Stimulated activated CD8-positive, alpha-beta memory T cell treated with anti-CD3 and anti-CD28 coated beads, Interleukin-4, amount 100 ng/mL, for 4 hours (primary cell): ENCODE measurements at places on chromosomes 2 and 18.
A peak's percentile ranks its signal among the peaks of the same experiment; 100 is the strongest.

DNA sequence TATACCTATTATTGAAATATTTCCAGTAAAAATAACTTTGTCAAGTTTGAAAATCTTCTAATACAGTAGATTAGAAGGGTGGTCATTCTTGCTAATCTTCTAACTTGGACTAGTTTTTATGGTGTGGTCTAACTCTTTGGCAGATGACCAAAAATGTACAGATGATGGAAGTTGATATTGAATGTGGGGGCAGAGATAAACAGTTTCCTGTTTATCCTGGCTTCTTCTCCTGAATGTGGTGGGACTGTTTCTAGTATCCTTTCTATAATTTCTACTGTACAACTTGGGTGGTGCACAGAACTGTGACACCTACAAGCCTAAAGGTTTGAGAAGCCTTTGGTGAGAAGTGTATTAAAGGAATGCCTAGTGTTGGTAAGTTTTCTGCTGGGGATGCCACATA is 178.7 kb downstream of the PDE11A start:
- no peak for DNase-seq

- DNase-seq = no peak
These were observed 9.8 kb upstream of the FZD7 start for GRCh38 chr2:202023904-202024266.

DNA sequence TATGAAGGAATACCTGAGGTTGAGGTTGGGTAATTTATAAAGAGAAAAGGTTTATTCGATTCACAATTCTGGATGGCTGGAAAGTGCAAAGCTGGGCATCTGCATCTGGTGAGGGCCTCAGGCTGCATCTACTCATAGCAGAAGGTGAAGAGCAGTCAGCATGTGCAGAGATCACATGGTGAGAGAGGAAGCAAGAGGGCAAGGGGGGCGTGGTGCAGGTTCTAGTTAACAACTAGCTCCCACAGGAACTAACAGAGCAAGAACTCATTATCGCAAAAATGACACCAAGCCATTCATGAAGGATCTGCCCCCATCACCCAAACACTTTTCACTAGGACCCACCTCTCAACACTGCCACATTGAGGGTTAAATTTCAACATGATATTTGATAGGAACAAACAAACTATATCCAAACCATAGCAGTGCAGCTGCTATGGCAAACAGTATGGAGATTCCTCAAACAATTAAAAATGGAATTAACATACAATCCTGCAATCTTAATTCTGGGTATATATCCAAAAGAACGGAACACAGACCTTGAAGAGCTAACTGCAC is 72.8 kb upstream of the LDLRAD4 start:
- no peak for DNase-seq

GRCh38 chr2:11546072-11546471 is 12.2 kb downstream of the GREB1 start:
- DNase-seq = no peak

DNA sequence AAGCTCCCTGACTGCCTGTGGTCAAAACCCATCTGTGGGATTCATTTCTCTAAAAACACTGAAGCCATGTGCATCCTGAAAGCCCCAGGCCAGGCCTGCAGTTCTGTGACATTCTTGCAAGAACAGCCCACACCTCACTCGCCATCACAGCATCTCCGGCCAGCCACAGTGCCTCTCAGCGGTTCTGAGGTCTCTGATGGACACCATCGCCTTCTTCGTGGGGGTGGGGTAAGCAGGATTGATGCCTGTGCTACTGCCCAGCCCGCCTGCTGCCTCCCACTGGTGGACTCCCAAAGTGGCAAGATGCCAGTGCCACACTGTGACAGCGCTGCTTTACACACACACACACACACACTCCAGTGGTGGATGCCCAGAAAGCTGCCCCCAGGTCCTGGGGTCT is 5.2 kb upstream of the PRLH start:
- no peak for DNase-seq

DNA sequence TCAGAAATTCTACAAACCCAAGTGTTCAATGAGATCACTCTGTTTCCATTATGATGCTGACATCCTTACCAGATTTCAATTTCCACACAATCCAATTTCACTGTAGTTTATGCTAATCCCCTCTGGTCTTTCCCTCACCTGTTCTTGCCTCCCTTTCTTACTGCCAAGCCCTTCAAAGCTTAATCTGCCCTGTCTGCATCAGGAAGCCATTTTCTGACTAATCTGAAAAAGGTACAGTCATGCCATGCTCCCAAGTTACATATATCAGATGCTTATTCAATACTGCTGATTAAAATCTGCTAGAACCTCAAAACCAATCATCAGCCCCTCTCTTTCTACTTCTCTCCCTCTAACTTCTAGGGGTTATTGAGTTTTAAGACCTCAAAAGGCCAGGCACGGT is 8.9 kb downstream of the KRTCAP3 start:
- DNase-seq = no peak

- no peak for DNase-seq
These were observed 485.2 kb upstream of the SALL3 start for GRCh38 chr18:78494204-78495085.

- DNase-seq = no peak
These were observed 40.3 kb downstream of the CRIM1 start for GRCh38 chr2:36395866-36396265.

DNA sequence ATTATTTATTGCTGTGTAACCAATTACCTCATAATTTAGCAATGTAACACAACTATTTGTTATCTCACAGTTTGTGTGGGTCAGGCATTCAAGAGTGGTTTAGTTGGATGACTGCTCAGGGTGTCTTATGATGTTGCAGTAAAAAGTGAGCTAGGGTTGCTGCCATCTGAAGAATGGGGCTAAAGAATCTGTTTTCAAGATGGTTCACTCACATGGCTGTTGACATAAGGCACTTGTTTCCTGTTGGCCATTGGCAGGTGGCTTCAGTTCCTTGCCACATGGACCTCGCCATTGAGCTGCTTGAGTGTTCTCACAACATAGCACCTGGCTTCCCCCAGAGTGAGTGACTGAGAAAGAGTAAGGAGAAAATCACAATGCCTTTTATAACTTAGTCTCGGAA is 123.2 kb downstream of the TMEM17 start:
- DNase-seq = no peak

DNA sequence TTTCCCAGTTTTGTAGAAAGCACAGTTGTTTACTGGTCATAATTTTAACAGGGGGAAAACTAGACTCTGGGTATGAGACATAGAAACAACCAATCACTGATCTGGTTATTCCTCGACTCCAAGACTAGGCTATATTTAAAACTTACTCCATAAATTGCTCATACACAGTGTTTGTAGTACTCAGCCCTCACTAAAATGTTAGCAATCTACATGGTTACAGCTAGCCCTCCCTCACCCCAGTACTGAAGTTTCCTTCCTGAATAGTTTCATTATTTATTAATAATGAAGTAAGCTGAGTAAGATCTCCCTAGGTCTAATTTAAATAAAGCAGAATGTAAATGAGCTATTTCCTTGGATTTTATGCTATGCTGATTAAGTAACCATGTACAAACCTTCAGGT is 275.1 kb downstream of the CDH20 start:
- no peak for DNase-seq

DNA sequence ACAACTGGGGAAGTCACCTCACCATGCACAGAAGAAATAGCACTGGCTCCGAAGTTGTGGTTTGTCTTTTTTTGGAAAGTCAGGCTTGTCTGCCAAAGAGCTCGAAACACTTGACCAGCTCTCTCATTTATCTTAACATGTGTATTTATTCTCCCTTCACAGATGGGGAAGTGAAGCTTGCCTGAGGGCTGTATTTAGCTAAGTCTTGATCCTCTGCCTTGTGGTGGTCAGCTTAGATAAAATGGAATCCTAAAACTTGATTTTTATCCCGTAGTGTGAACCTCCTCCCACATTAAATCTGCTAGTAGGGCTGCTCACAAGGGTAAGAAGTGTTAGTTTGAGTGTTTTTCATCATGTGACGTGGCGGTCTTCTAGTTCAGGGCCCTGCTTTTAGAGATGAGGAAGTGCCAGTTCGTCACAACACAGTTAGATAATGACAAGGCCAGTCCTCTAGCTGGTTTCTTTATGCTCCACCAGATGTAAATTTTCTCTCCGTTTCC is 89.7 kb downstream of the TMEM247 start:
- DNase-seq = no peak

- DNase-seq = peak; percentile 12
These were observed 31.5 kb downstream of the TRABD2A start for GRCh38 chr2:84849271-84849952.

GRCh38 chr18:45449418-45450227 is 165.7 kb upstream of the SLC14A2 start:
- DNase-seq = no peak

GRCh38 chr2:23092831-23093230 is 292.1 kb upstream of the KLHL29 start:
- DNase-seq = no peak

GRCh38 chr2:78979380-78980151 is 45.9 kb upstream of the REG3G start:
- no peak for DNase-seq

DNA sequence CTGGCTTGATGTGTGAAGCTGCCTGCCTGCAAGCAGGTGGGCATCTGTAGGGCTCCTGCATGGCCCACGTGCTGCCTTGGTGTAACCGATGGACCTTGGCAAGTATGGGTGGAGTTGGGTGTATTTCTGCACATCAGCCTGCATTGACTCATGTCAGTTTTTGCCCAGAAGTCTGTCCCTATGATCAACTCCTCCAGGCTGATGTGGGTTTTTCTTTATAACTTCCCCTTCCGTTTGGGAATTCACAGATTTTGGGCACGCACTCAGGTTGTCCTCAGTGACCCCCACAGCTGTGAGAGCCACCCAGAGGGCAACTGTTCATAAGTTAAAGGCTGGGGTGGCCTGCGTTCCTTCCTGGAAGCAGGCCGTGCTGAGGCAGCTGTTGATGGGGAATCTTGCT is 123.3 kb downstream of the NCK2 start:
- no peak for DNase-seq

DNA sequence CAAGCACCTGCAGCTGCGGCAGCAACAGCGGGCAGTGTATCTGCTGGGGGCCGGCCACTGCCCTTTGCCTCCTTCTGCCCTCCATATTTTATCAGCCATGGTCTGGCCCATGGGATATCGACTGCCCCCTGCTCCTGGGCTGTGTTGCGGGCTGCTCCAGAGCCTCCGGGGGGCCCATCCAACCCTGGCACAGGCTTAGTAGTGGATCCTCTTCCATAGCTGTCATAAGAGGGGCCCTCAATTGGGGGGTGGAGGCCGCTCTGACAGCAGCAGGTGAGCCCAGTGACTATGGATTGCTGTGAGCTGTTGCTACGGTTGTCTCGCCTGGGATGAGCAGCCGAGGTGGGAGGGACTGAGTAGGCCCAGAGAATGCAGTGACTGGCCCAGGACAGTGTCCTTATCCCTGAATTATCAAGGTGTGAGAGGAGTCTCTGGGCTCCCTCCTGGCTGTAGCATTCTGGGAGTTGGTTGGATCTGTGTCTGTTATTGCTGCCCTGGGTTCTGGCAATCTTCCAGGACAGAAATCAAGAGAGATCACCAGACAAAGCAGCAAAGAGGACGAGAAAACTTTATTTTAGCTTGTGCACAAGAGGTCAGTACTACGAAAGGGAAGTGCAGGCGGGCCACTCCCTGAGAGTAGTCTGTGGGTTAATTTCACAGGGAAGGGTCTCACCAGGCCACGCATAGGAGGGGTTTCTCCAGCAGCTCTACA is 145.1 kb downstream of the ASB1 start:
- DNase-seq = no peak

DNA sequence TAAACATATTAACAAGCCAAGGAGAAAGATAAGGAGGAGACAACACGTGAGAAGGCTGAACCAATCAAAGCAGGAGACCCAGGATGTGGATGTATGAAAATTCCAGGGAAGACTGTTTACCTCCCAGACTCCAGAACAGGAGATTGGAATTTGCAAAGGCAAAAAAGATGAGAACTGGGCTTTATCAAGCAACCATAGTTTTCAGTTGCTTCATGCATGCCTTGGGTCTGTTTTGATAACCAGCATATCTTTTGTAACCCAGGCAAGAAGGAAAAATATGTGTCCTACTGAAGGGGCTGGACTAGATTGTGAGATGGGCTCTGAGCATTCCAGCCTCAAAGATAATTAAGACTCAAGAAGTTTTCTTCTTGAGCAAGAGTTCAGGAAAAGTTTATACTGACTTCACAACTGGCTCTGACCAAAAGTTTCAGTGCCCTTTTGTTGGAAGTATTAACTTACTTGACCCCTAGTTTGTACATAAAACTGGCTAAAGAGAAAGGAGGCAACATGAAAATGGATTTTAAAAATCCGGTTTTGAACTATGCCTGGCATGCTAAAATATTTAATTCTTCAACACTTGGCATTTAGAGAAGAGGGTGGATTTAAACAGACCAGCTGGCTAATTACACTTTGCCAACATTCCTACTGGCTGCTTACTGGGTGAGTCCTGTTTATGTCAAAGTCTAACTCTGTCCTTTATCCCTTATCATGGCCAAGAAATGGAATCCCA is 79.3 kb upstream of the CD28 start:
- no peak for DNase-seq

DNA sequence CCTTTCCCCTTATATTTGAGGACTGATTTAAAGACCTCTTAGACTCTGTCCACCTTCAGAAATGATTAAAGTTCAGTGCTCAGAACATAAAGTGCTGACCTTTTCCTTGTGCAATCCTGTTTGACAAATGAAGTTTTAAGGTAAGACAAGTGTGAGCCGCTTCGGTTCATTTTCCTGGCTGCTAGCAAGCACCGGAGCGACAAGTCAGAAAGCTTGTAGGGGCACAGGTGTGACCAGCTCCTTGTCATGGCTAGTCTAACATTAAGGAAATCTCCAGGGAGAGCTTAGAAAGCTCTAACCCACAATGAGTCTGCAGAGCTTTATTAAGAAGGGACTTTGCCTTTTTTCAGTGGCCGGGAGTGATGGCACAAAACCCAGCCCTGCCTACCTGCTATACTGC is 2.3 kb upstream of the NCKAP5 start:
- no peak for DNase-seq

- no peak for DNase-seq
These were observed 49.4 kb downstream of the CCDC102B start for GRCh38 chr18:68847219-68847837.

DNA sequence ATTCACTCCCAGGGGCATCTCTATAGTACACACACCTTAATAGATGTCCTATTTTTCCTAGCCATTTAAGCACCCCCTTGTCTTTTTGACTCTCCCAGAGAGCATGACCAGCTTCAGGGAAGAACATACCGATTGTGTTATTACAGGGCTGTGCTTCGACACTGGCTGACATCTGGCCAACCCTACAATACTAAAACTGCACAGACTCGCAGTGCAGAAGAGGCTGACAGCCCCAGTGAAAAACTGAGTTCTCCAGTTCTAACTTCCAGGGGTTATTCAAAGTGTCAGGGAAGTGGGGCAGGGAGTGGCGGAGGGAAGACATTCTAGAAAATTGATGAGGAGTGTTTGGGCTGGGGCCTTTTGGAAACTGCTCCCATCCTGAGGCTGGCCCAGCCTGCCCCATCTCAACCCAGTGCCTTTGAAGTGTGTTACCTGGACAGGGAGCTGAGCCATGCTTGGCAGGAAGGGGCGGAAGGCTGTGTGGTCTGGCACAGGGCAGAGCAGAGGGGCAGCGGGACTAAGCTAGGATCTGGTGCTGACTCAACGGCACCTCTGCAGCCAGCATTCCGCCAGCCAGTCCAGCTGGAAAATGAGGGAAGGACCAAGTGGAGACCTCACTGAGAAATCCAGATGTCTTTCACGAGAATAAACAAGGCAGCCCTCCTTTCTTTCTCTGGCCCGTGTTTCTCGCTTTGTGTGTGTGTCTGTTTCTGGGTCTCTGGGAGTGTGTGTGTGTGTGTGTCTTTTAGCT is 15.4 kb upstream of the IGFBP5 start:
- DNase-seq = no peak
